ENCODE measurements at places on chromosomes 6 and 20.
A peak's percentile ranks its signal among the peaks of the same experiment; 100 is the strongest.

- DNase-seq, result peak; percentile 4
Measured at GRCh38 chr20:43514648-43514999, 7.1 kb downstream of the L3MBTL1 start.

GRCh38 chr6:45045253-45045601 is 282.9 kb upstream of the RUNX2 start:
- no peak for DNase-seq

- DNase-seq, result no peak
Measured at GRCh38 chr20:22495172-22495571, 89.2 kb downstream of the FOXA2 start.

- no peak for DNase-seq
Measured at GRCh38 chr20:3532089-3532615, 61.3 kb downstream of the ATRN start.

- peak; percentile 45 for DNase-seq
Measured at GRCh38 chr20:53609491-53610445, 16.1 kb upstream of the ZNF217 start.

- no peak for DNase-seq
Measured at GRCh38 chr6:88882536-88882935, 80.9 kb downstream of the RNGTT start.

DNA sequence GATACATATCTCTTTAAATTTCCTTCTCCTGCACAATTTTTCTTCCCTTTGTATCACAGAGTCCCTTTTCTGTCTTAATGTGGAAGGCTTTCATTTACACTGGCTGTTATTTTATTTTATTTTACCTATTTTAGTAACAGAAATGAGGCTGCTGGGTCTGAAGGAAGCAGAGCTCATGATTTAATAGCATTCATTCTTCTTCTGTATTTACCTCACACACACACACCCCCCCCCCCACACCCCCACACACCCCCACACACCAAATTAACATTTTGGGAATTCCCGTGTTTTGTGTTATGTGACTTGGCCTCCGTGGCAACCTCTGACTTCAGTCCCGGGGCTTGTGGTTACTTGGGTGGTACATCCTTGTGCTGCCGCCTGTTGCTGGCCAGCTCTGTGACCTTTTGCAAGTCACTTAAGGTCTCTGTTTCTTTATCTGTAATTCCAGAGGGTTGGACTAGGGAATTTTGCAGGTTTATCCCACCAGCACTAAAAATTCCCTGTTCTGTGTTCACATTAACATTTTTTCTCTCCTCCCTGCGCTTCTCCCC is 108.8 kb downstream of the TIAM2 start:
- DNase-seq, result peak; percentile 64

DNA sequence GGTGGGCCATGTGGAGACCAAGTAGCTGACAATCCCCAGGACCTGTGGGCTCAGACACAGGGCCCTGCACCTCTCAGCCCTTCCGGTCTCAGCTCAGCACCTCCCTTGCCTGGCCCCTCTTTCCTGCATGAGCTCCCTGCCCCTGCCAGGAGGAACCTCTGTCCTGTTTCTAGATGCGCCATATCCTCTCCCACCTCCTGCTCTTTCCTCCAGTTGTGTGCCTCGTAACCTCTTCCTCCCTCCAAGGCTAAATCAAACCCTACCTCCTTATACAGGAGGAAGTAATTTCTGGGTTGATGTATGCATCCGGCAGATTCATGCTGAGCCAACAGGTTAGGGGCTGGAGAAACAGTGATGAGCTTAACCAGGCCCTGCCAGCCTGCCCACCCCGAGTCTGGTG is 30.9 kb downstream of the ITPR3 start:
- no peak for DNase-seq

GRCh38 chr20:59571151-59571550 is 33.2 kb upstream of the PHACTR3 start:
- no peak for DNase-seq

DNA sequence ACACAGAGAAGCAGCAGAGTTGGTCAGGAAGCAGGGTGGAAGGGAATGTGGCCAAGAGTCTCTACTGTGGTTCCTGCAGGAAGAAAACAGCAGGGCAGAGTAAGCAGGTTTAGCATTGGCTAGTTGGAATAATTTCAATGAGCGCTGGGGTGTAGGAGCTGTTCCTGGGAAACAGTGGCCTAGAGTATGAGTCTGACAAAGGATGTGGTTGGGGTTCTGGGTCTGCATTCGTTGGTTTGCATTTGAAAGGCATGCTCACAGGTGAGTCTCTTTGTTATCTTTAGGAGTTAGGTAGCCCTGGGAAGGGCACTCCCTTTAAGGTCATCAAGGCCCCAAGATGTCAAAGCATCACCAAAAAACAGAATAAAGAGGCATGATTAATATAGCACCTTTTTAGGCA is 911.6 kb upstream of the SLC35B3 start:
- no peak for DNase-seq

GRCh38 chr20:40856653-40857052 is 167.6 kb upstream of the MAFB start:
- no peak for DNase-seq

GRCh38 chr20:24964506-24964840 is 15.4 kb downstream of the CST7 start:
- DNase-seq, result no peak

DNA sequence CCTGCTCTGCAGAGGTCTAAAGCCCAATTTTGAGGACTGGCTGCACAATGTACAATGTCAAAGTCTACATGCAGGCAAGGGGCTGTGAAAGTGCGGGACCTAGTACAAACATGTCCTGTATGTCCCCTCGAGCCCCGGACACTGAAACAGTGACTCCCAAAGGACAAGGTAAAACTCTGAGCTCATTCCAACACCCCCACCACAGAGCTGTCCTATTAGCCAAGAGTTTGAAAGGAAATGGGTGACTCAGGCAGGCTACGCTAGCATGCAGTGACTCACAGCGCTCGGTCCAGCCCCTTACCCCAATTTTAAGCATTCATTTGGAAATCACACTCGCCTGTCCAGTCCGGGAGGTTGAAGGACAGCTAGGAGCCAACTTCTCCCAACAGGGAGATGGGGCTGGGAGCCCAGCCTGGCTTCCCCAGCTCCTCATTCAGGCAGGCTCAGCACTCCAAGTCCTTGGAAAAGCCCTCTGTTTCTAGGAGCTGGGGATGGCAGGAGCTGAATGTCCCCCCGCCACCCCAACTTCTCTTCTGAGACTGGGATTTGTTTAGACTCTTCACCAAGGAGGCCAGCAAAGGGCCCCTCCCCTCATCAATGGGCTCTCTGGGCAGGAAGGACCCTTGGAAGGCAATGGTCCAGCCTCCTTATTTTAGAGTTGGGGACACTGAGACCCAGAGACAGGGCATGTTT is 3.9 kb downstream of the SDC4 start:
- DNase-seq, result peak; percentile 86

- peak; percentile 63 for DNase-seq
Measured at GRCh38 chr6:11585426-11586016, 48.0 kb downstream of the TMEM170B start.

DNA sequence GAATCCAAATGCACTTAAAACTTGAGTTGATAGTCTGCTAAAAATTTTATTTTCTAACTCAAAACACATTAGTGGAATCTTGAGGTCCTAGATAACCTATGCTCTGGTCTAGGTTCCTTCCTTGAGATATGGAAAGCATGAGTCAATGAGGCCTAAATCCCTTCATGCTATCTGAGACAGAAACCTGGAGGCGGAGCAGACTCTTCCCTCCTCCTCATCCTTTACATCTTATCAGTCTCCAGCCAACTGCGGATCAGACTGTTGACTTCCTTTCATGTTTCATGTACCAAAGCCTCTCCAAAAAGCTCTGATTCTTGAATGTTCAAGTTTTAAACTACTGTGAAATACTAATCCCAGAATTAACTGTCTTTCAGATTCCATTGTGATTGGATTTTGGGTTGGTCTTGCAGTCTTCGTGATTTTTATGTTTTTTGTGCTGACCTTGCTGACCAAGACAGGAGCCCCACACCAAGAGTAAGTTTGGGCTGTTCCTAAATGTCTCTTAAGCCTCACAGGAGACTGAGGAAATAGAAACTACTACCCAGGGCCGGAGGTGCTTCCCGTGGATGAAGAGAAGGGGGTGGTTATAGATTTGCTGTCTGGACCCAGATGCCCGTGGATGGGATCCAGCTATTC is 29.1 kb downstream of the MRAP2 start:
- DNase-seq, result no peak

- peak; percentile 49 for DNase-seq
Measured at GRCh38 chr20:58585753-58586540, 65.1 kb upstream of the STX16 start.

DNA sequence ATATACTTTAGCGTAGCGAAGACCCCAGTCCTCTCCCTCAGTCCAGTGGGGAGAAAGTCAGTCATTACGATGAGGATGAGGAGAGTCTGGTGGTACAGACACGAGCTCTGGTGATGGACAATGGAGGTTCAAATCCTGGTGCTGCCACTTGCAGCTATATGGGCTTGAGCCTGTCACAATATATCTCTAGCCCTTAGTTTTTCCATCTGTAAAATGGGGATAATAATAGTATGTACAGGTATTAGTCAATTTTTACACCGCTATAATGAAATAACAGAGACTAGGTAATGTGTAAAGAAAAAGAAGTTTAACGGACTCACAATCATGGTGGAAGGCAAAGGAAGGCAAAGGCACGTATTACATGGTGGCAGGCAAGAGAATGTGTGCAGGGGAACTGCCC is 237.9 kb downstream of the BCAS1 start:
- DNase-seq, result no peak

DNA sequence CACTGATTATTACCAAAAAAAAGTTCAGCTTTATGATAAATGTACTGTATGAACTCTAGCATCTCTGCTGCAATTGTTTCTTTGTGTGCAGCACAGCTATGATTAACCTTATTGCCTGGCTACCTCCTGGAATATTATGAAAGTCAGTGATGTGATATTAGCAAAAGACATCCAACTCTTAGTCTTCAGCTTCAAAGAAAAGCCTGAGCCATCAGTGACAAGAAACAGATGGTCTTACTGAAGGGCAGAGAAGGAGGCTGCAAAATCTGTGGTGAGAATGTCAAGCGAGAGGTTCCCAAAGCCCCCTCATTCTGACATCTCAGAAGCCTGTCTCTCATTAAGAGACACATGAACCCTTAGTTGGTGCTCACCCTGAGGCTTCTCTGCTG is 89.4 kb upstream of the TNFAIP3 start:
- no peak for DNase-seq

DNA sequence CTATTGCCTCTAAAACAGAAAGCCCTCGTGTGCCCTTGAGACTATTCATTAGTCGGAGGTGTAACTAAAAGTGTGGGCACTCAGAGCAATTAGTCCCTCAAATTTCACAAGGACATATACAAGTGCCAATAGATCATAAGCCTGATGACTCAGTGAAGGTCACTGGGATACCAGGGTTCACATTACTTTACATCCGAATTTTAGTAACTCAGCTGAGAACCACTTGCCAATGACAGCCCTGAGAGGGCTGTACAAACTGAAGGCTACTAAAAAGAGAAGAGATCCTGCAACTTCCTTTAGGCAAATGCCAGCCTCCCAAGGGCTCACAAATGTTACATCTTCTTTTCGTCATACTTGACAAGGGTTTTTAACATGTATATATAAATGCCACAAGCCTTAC is 369.6 kb downstream of the TENT5A start:
- DNase-seq, result no peak

DNA sequence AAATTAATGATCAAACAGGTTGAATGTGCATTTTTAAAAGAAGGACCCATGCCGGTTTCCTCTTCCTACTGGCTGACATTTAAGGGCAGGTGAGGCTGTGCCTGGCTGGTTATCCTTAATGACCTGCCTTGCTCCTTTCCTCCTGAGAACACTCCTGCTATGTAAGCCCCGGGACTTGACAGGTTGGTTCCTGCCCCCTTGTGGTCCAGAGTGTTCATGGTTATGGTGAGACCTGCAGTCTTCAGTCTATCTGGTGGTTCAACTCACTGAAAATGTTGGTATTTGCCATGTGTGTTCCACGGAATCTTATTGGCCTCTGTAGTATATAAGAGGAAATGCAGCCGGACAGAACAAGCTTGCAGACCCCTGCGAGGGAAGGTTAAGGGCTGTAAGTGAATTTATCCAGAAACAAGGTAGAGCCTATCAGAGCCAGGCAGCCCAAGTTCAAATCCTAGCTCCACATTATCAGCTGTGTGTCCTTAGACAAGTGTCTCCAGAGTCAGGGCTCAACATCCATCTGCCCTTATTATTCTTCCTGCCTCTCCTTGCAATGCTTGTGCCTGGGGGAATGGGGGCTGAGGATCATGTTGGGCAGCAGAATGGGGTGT is 5.2 kb upstream of the BPIFA3 start:
- peak; percentile 53 for DNase-seq

DNA sequence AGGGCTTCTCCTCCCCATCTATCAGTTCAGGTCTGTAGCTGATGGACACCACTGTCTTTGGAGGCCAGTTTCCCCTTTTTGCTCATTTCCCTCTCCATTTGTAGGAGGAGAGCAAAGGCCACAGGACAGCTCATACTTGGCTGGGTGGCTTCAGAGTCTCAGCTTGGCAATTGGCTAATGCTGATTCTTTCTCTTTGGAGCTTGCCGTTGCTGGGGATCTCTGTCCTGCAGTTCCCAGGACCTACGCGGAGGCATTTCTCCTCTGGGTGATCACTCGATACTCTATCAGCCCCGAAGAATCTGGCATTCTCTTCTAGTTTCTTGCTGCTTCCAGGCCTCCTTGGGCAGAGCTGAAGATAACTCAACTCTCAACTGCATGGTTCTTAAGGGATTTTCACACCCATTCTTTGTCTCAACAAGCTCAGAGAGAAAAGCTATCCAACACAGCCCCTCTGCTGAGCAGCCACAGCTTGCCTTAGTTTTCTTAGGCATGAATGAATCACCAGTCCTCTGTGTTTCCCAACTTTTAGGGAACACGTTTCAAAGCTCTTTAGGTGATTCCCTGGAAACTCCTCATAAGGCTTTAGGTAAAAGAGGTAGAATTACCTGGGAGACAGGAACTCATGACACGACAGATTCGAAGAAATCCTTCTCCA is 19.2 kb upstream of the SSR1 start:
- no peak for DNase-seq

DNA sequence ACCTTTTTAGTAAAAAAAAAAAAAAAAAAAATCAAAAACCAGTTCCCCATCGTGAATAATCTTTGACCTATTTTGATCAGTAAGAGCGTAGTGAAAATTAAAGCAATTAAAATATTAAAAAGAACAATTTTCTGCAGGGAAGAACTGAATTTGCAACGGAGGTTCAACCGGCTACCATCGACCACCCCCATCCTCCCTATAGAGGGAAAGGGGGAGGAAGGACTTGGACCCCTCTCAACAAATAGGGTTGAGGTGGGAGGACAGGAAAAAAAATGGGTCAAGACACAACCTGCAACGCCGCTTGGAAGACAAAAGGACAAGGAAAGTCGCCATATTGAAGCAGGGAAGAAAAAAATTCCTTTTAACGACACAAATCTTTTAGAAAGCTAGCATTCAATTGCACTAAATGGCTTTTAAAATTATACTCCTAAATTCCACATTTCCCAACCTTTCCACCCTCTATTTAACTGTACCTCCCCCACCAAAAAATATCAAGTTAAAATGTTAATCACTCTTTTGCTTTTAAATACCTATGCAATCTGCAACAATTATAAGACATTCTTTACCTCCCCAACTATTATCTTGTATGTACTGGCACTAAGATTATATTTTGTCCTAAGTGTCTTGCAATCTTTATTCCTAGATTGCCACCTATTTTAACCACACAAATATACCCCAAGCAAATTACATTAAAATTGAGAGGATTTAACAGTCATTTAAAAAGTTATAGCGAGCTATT is 1.7 kb downstream of the PPP1R10 start:
- peak; percentile 92 for DNase-seq
